Spinal cord (tissue), 10 donors: ENCODE measurements at places on chromosomes 16 and 17. TPM values are rescaled to one million over a fixed set of nuclear protein-coding genes. Genes with fewer than 3 reads are reported as not detected.

The PSMB10 gene
- 18.7 TPM for total RNA-seq

- H3K4me3 ChIP-seq, result no peak overlapping the region
- H3K36me3 ChIP-seq, result peaks cover 3% of the 10 kb centered on the region
- no peak overlapping the region for H3K27ac ChIP-seq
- peaks cover 57% of the 10 kb centered on the region for H3K4me1 ChIP-seq
- peaks cover 2% of the 10 kb centered on the region for H3K27me3 ChIP-seq
Observed at GRCh38 chr16:85472514-85472913, 140.6 kb upstream of the GSE1 start.

DNA sequence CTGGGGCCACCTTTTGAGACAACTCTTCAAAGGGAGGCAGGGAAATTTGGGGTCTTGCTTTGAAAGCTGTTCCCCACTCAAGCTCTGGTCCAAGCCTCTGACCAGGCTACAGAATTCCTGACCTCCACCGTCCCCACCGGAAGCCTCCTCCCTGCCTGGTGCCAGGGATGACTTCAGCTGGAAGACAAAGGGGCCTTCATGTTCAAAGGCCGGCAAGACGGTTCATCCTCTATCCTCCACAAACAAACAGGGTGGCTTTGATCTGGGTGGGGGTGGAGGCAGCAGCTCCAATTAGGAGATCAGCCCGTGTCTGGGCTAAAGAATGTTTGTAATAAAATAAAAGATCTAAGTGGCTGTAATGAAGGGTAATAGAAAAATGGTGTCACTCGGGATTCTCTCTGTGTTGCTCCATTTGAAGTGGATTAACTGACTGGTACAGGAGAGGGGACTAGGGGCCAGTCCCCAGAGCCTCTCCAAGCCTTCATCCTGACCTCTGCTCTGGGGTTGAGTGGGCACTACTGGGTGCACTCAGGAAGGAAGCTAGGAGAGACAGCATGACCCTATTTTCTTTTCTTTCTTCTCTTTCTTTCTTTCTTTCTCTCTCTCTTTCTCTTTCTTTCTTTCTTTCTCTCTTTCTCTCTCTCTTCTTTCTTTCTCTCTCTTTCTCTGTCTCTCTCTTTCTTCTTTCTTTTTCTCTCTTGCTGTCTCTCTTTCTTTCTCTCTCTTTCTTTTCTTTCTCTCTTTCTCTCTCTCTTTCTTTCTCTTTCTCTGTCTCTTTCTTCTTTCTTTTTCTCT lies 27.5 kb upstream of the NKD1 start:
- no peaks in the 10 kb centered on the region for H3K36me3 ChIP-seq
- no peak overlapping the region for H3K4me3 ChIP-seq
- no peaks in the 10 kb centered on the region for H3K27me3 ChIP-seq
- H3K4me1 ChIP-seq, result peaks cover 6% of the 10 kb centered on the region
- no peak overlapping the region for H3K27ac ChIP-seq
- DNase-seq, result peak; percentile 21

- peaks cover 24% of the 10 kb centered on the region for H3K36me3 ChIP-seq
- peak overlapping the region; percentile 89 for H3K4me3 ChIP-seq
- peaks cover 45% of the 10 kb centered on the region for H3K4me1 ChIP-seq
- DNase-seq, result peak; percentile 39
- H3K27ac ChIP-seq, result peak overlapping the region; percentile 98
Observed at GRCh38 chr16:2777903-2778629, 986 bp upstream of the ELOB start.

DNA sequence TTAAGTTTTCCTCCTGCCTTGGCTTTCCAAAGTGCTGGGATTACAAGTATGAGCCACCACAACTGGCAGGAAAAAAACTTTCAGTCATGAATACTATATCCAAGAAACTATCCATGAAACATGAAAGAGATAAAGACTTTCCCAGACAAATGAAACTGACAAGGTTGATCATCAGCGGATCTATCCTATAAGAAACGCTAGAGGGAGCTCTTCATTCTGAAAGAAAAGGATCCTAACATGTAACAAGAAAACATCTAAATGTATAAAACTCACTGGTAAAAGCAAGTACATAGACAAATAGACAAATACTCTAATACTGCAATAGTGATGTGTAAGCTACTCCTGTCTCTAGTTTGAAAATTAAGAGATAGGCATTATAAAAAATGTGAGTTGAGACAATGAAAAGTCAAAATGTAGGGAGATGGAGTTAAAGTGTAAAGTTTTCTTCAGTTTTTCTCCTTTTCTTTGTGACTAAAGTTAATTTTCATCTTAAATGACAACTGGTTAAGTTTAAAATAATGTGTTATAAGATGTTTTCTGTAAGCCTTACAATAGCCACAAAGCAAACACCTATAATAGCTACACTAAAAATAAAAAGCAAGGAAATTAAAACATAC lies 79.6 kb upstream of the TEKT1 start:
- H3K27me3 ChIP-seq, result peaks cover 3% of the 10 kb centered on the region
- H3K36me3 ChIP-seq, result no peaks in the 10 kb centered on the region
- H3K27ac ChIP-seq, result no peak overlapping the region
- H3K4me3 ChIP-seq, result no peak overlapping the region
- H3K4me1 ChIP-seq, result peaks cover 6% of the 10 kb centered on the region

GRCh38 chr17:10398352-10398751 lies 23.4 kb downstream of the MYH8 start:
- H3K4me3 ChIP-seq, result no peak overlapping the region
- DNase-seq, result no peak
- H3K36me3 ChIP-seq, result no peaks in the 10 kb centered on the region
- H3K4me1 ChIP-seq, result no peaks in the 10 kb centered on the region
- no peaks in the 10 kb centered on the region for H3K27me3 ChIP-seq

- peaks cover 60% of the 10 kb centered on the region for H3K36me3 ChIP-seq
- H3K4me1 ChIP-seq, result peaks cover 43% of the 10 kb centered on the region
- H3K27ac ChIP-seq, result peak overlapping the region; percentile 33
Observed at GRCh38 chr16:867421-868385, 67.2 kb upstream of the GNG13 start.

GRCh38 chr16:75333721-75334163 lies 82.3 kb upstream of the BCAR1 start:
- no peak overlapping the region for H3K4me3 ChIP-seq
- DNase-seq, result no peak
- H3K27me3 ChIP-seq, result no peaks in the 10 kb centered on the region
- no peak overlapping the region for H3K27ac ChIP-seq

DNA sequence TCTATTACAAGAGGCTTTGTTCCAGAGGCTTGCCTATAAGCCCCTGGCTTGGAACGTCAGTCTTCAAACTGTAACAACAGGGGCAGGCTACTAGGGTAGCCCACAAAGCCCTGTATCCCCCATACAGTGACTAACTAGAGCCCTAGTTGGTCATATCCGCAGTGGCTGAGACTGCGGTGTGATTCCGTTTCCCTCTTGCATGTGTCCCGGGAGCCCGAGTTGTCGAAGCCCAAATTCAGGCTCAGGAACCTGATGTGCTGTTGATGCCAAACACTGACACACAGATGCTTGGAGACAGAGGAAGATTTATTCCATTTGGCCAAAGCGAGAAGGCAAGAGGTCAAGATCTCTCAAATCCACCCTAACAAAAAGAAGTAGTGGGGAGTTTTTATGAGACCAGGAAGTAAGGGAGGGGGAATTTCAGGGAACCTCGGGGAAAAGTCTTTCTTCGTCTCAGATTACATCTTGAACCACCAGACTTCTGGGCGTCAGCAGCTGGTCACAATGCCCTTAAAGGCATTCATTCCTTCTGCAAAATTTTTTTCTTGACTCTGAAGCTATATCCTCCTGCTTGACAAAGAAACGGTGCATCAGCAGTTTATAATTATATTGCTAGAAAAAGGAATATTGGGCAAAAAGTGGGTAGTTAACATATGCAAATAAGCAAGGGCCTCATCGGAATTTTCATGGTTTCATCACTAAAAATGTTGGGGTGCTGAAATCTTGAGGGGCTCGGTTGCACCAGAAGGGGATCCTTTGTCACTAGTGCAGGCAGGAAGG lies 879 bp downstream of the SLFN5 start:
- peaks cover 26% of the 10 kb centered on the region for H3K4me1 ChIP-seq
- H3K36me3 ChIP-seq, result no peaks in the 10 kb centered on the region
- H3K4me3 ChIP-seq, result peak overlapping the region; percentile 64
- no peak for DNase-seq
- peak overlapping the region; percentile 87 for H3K27ac ChIP-seq
- H3K27me3 ChIP-seq, result peaks cover 5% of the 10 kb centered on the region

GRCh38 chr16:50657241-50657640 lies 23.9 kb downstream of the SNX20 start:
- peaks cover 5% of the 10 kb centered on the region for H3K4me1 ChIP-seq
- no peaks in the 10 kb centered on the region for H3K27me3 ChIP-seq
- no peak overlapping the region for H3K4me3 ChIP-seq
- H3K27ac ChIP-seq, result no peak overlapping the region

- DNase-seq, result no peak
- no peak overlapping the region for H3K4me3 ChIP-seq
- H3K4me1 ChIP-seq, result peaks cover 5% of the 10 kb centered on the region
- no peak overlapping the region for H3K27ac ChIP-seq
- no peaks in the 10 kb centered on the region for H3K36me3 ChIP-seq
Observed at GRCh38 chr17:43465049-43465448, 18.7 kb upstream of the DHX8 start.

- no peaks in the 10 kb centered on the region for H3K4me1 ChIP-seq
- no peak overlapping the region for H3K27ac ChIP-seq
- H3K36me3 ChIP-seq, result no peaks in the 10 kb centered on the region
- DNase-seq, result no peak
- H3K4me3 ChIP-seq, result no peak overlapping the region
Observed at GRCh38 chr17:41185001-41185400, 290 bp upstream of the KRTAP4-1 start.
